ENCODE measurements at places on chromosomes 6 and 20. TPM values are rescaled to one million over a fixed set of nuclear protein-coding genes. Genes with fewer than 3 reads are reported as not detected.

Gene ARG1
- total RNA-seq: not detected

Gene PLN
- total RNA-seq: not detected

Gene BCL2L1
- total RNA-seq: 60.0 TPM

Gene FOXQ1
- total RNA-seq: 0.08 TPM

Gene RHAG
- total RNA-seq: 0.32 TPM

Gene TOX2
- 40.6 TPM for total RNA-seq

Gene NHSL1
- total RNA-seq: 2.7 TPM

Gene ZNF292
- 33.9 TPM for total RNA-seq

Gene GLP1R
- 0.05 TPM for total RNA-seq

Gene GJA10
- total RNA-seq: not detected

Gene PCSK2
- total RNA-seq: not detected

Gene CDC25B
- total RNA-seq: 58.8 TPM

Gene LAMA2
- total RNA-seq: 0.26 TPM

Gene SPATA25
- total RNA-seq: 2.4 TPM

Gene OVOL2
- total RNA-seq: not detected

Gene IMPG1
- total RNA-seq: not detected

Gene THBS2
- 0.10 TPM for total RNA-seq

Measured in GM12878 (cell line).